ENCODE measurements at places on chromosomes 2 and 18.

DNA sequence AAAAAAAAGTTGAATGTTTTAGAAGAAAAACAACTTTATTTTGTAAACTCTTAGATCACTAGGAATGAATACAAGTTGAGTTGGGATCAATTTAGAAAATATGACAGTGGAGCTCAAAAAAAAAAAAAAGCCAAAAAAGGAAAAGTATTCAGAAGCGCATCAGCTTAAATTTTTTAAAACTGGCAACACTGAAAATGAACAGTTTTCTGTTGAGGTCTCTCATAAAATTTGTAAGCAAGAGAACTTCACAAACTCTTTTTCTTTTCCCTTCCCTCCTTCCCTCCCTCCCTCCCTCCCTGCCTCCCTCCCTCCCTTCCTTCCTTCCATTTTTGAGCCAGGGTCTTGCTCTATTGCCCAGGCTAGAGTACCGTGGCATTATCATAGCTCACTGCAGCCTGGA lies 143.9 kb downstream of the B3GNT2 start:
- DNase-seq = no peak

DNA sequence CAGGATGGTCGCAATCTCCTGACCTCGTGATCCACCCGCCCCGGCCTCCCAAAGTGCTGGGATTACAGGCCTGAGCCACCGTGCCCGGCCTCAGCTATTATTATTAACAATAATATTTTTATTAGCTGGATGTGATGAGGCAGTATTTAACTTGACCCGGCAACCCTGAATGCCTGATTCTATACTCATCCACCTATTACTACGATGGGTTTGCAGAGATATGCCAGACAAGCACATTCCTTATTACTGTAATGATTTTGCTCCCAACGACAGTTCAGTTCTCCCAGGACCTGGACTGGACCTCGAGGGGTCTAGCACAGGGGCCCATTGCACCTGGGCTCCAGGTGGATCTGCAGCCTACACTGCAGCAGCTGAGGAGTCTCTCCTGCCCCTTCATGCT lies 32.6 kb downstream of the BMP10 start:
- DNase-seq = no peak

DNA sequence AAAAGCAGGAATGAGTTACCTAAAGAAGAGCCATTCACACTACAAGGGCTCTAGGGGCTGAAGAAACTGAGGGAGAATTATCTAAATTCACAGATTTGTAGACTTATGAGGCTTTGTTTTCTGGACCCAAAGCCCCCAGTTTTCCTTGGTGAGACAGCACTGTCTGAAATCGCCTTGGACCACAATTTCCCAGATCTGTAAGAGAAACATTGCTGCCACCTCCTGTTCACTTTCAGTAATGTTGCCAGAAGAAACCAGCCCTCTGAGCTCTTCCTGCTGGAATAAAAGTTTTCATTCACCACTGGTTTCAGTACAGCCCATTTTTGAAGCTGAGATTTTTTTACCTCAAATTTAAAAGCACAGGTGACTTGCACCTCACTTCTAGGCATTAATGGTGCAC lies 169.2 kb downstream of the CDH20 start:
- DNase-seq = no peak

- no peak for DNase-seq
Measured at GRCh38 chr2:160510617-160511016, 17.0 kb upstream of the RBMS1 start.

GRCh38 chr2:209499069-209499468 lies 75.2 kb downstream of the MAP2 start:
- no peak for DNase-seq

- no peak for DNase-seq
Measured at GRCh38 chr2:212357606-212358005, 181.0 kb downstream of the ERBB4 start.

DNA sequence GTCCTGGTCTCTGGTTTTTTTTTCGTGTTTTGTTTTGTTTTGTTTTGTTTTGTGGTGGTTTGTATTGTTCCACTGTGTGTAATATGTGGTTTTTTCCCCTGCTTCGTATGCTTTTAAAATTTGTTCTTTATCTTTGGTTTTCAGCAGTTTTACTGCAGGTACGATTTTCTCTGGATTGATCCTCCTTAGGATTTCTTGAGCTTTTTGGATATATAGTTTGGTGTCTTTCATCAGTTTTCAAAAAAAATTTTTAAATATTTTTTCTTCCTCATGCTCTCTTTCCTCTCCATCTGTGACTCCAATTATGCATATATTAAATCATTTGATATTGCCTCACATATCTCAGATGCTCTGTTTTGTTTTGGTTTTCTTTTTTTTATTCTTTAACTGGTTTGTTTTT lies 78.0 kb downstream of the SPOPL start:
- no peak for DNase-seq

DNA sequence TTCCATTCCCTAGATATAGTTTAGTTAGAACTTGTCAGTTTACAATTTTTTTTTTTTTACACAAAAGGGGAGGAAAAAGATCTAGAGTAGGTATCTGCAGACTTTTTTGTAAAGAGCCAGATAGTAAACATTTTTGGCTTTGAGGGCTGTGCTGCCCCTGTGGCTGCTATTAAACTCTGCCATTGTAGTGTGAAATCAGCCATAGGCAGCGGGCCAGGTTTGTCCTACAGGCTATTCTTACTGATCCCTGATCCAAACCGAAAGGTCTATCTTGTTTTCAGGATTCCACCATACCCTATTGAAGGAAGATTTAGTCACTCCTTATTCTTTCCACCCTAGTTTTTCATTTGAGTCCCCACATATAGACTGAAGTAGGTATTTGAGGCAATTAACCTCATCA lies 203.4 kb downstream of the RND3 start:
- no peak for DNase-seq

- no peak for DNase-seq
Measured at GRCh38 chr2:101114268-101114783, 36.9 kb downstream of the TBC1D8 start.

GRCh38 chr2:170737821-170738220 lies 22.7 kb downstream of the SP5 start:
- DNase-seq = no peak

GRCh38 chr2:216369821-216370220 lies 2.5 kb downstream of the MARCHF4 start:
- no peak for DNase-seq

- no peak for DNase-seq
Measured at GRCh38 chr18:40292985-40293710, 1661.9 kb upstream of the PIK3C3 start.

GRCh38 chr2:211534632-211535031 lies 978.2 kb downstream of the CPS1 start:
- DNase-seq = no peak

DNA sequence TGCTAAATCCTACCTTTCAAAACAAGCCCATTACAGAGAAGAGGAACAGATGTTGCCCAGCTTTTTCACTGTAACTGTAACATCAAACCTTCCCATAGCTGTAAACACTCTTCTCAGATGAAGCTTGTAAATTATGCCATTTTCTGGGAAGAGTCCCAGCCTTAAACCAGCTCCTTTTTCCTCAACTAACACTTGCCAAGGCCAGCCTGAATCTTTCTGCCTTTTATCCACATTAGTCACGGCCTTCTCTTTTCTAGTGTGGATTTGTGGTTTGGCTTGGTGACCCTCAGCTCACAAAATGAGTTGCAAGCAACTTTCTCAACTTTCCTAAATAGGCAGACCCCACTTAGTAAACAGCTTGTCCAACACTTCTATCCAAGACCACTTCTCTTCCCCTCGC lies 90.2 kb downstream of the CABLES1 start:
- no peak for DNase-seq

Measured in left lung (tissue), 14 donors.